Activated CD4-positive, alpha-beta T cell treated with anti-CD3 and anti-CD28 coated beads, Interleukin-2, amount 10 ng/mL, durations not matched to agents 7 days and 5 days (primary cell): ENCODE measurements at places on chromosomes 3 and 15.

GRCh38 chr3:194672876-194673275 lies 885 bp upstream of the LSG1 start:
- peaks cover 14% of the 10 kb centered on the region for H3K36me3 ChIP-seq
- peaks cover 5% of the 10 kb centered on the region for H3K27me3 ChIP-seq
- H3K4me3 ChIP-seq = peak overlapping the region; percentile 96

- H3K27me3 ChIP-seq = peaks cover 8% of the 10 kb centered on the region
- H3K4me3 ChIP-seq = no peak overlapping the region
- H3K4me1 ChIP-seq = peaks cover 16% of the 10 kb centered on the region
- no peaks in the 10 kb centered on the region for H3K36me3 ChIP-seq
- peak; percentile 23 for DNase-seq
These were observed 68.7 kb upstream of the PRR23C start for GRCh38 chr3:139113231-139113992.

DNA sequence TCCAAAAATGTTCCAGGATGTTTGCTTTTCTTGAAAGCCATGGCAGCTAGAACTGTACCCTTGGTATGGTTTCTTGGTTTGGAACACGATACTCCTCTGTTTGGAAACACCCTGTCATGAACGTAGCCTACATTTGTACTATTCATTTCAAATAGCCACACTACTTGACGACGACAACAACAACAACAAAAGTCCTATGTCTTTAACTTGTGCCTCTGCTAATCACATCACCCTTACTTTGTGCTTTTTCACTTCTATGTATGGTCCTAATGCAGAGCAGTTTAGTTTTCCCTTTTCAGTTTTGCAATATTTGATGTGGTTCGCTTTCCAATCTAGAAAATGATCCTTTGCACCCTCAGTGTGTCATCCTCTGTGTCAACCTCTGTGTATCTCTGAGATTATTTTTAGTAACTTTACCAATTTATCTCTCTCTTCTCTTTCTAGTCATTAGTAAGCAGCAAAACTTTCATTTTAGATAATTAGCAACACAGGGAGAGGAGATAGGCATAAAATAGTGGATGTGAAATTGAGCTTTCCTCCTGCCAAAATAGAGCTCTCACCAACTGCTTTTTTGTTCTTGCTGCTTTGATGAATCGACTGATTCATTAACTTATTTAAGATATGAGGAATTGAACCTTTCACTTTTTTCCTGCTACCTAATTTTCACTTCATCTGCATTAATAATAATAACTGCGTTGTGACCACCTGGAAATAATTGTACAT lies 44.1 kb upstream of the TP63 start:
- H3K4me3 ChIP-seq = no peak overlapping the region
- peaks cover 5% of the 10 kb centered on the region for H3K4me1 ChIP-seq
- H3K36me3 ChIP-seq = no peaks in the 10 kb centered on the region
- H3K27me3 ChIP-seq = no peaks in the 10 kb centered on the region
- no peak overlapping the region for H3K27ac ChIP-seq

GRCh38 chr3:77227567-77227966 lies 187.7 kb downstream of the ROBO2 start:
- no peaks in the 10 kb centered on the region for H3K36me3 ChIP-seq
- H3K4me1 ChIP-seq = no peaks in the 10 kb centered on the region
- no peaks in the 10 kb centered on the region for H3K27me3 ChIP-seq
- no peak overlapping the region for H3K27ac ChIP-seq
- H3K4me3 ChIP-seq = no peak overlapping the region

DNA sequence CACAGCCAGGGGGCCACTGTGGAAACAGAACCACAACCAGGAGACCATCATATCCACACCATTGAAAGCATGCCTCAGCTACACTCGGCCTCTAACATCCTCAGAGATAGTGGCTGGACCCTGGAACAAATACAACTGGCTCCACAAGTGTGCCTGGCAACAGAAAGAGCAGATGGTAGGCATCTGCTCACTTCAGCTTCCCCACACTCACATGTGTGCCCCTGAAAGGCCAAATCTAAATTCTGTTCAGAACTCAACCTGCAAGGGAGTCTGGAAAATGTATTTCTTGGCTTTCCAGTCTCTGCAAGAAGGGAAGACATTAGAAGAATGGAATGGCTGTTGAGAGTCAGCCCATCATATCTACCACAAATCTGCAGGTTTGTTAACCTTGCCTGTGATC lies 54.7 kb upstream of the CTNNB1 start:
- no peaks in the 10 kb centered on the region for H3K27me3 ChIP-seq
- no peak for DNase-seq
- H3K27ac ChIP-seq = no peak overlapping the region
- no peak overlapping the region for H3K4me3 ChIP-seq

DNA sequence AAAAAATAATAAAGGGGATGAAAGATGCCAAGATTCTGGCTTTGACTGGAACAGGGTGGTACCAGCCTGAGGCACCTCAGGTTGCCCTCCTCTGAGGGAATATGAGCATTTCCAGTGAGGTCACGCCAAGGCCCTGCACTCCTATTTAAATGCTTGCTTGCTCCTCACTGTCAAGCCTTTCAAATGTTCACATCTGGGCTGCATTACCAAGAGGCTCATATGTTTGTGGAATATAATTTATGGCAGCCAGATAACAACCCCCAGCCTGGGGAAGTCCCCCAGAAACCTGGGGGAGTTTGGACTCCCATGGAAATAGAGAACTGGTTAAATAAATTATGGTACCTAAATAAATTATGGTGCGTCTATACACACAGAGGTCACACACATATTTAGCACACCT lies 88.4 kb downstream of the FRMD4B start:
- DNase-seq = no peak
- H3K27me3 ChIP-seq = no peaks in the 10 kb centered on the region
- H3K36me3 ChIP-seq = no peaks in the 10 kb centered on the region
- no peaks in the 10 kb centered on the region for H3K4me1 ChIP-seq
- no peak overlapping the region for H3K27ac ChIP-seq
- H3K4me3 ChIP-seq = no peak overlapping the region

DNA sequence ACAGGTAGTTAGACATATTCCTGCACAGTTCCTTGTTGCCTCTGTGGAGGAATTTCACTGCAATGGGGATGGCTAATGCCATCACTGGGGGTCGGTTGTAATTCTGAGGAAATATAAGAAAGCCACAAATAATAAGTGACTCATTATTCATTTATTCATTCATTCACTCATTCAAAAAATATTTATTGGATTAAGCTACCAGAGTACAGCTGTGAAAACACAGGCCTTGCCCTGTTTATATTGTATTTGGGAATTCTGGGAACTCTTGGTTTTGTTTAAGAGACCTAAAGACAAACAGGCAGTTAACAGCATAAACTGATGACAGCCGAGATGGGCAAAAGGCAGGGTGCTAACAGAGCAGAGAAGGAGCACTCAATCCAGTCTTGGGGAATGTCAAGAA lies 23.6 kb downstream of the PTX3 start:
- H3K4me1 ChIP-seq = no peaks in the 10 kb centered on the region
- no peak for DNase-seq
- no peaks in the 10 kb centered on the region for H3K36me3 ChIP-seq
- H3K4me3 ChIP-seq = no peak overlapping the region
- H3K27ac ChIP-seq = no peak overlapping the region

DNA sequence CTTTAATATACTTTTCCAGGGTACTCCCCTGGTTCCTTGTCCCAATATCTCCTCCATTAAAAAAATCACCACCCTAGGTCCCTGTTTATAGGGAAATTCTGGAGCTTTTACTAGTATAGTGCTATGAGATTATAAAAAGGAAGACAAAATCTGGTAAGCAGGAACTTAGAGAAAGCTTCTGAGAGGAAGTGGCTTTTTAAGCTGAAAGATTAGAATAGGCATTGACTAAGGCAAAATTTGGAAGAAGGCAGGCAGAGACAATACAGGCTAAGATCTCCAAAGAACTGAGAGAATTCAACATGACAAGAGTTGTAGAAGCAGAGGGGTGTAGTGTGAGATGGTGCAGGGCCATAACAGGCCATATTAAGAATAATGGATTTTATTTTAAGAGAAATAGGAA lies 25.8 kb downstream of the SGO1 start:
- H3K4me1 ChIP-seq = peaks cover 19% of the 10 kb centered on the region
- H3K27me3 ChIP-seq = no peaks in the 10 kb centered on the region
- peaks cover 58% of the 10 kb centered on the region for H3K36me3 ChIP-seq
- DNase-seq = no peak
- H3K4me3 ChIP-seq = no peak overlapping the region
- peak overlapping the region; percentile 50 for H3K27ac ChIP-seq

- no peak overlapping the region for H3K4me3 ChIP-seq
- H3K27me3 ChIP-seq = no peaks in the 10 kb centered on the region
- DNase-seq = no peak
- no peak overlapping the region for H3K27ac ChIP-seq
These were observed 1112.6 kb downstream of the IGSF11 start for GRCh38 chr3:117922039-117922438.

GRCh38 chr15:31024330-31024729 lies 32.9 kb upstream of the MTMR10 start:
- no peak overlapping the region for H3K4me3 ChIP-seq
- peaks cover 3% of the 10 kb centered on the region for H3K4me1 ChIP-seq
- peaks cover 22% of the 10 kb centered on the region for H3K27me3 ChIP-seq

- DNase-seq = no peak
- no peaks in the 10 kb centered on the region for H3K36me3 ChIP-seq
- H3K4me1 ChIP-seq = peaks cover 13% of the 10 kb centered on the region
- peaks cover 41% of the 10 kb centered on the region for H3K27me3 ChIP-seq
These were observed 155.6 kb upstream of the GOLIM4 start for GRCh38 chr3:168251371-168251770.

GRCh38 chr15:29636921-29637320 lies 185.3 kb downstream of the TJP1 start:
- H3K4me3 ChIP-seq = no peak overlapping the region
- no peak for DNase-seq
- no peaks in the 10 kb centered on the region for H3K4me1 ChIP-seq
- no peaks in the 10 kb centered on the region for H3K36me3 ChIP-seq

DNA sequence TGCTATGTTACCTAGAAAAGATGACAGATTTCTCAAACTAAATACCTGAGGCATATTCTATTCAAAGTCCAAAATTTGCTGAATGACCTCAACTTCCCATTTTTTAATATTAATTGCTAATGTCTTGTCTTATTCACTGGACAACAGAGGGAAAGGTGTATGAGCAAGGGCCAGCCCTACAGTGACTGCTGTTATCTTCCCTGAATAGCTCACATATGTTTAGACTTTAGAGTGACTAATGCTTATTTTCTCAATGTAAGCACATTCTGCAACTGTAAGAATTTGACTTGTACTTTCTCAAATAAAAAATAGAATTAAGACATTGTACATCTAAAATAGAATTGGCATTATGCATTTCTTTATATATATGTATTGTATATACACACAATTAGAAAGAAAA lies 26.5 kb upstream of the AADACL2 start:
- no peaks in the 10 kb centered on the region for H3K36me3 ChIP-seq
- H3K27me3 ChIP-seq = no peaks in the 10 kb centered on the region
- H3K4me1 ChIP-seq = no peaks in the 10 kb centered on the region
- H3K27ac ChIP-seq = no peak overlapping the region
- no peak overlapping the region for H3K4me3 ChIP-seq

DNA sequence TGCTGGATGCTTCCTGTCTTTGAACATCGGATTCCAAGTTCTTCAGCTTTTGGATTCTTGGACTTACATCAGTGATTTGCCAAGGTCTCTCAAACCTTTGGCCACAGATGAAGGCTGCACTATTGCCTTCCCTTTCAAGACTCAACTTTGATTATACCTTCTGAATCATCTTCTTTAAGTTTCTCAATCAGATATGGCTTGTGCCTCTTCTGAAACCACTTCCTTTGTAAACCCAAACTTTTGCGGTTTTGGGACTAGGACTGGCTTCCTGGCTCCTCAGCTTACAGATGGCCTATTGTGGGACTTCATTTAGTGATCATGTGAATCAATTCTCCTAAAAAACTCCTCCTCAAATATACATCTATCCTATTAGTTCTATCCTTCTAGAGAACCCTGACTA lies 47.1 kb upstream of the CADPS start:
- no peak for DNase-seq
- no peak overlapping the region for H3K27ac ChIP-seq
- no peaks in the 10 kb centered on the region for H3K27me3 ChIP-seq
- no peaks in the 10 kb centered on the region for H3K4me1 ChIP-seq

DNA sequence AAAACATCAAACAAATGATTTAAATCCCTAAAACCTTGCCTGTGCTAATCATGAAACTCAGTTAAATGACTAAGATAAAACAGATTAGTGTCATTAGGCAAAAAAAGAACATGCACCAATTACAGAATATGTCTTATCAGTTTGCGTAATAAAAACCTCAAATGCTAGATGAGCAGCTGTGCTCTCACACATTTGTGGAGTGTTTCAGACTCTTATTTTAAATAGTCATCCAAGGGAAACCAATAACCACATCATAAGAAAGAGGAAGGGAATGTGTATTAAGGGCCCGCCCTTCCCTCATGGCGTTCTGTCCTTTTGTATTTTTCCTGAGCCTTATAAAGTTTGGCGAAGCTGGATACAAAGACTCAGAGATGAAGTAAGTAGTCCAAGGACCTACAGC lies 6.6 kb downstream of the SAMMSON start:
- no peak overlapping the region for H3K27ac ChIP-seq
- H3K27me3 ChIP-seq = peaks cover 2% of the 10 kb centered on the region
- H3K36me3 ChIP-seq = no peaks in the 10 kb centered on the region
- H3K4me3 ChIP-seq = no peak overlapping the region

DNA sequence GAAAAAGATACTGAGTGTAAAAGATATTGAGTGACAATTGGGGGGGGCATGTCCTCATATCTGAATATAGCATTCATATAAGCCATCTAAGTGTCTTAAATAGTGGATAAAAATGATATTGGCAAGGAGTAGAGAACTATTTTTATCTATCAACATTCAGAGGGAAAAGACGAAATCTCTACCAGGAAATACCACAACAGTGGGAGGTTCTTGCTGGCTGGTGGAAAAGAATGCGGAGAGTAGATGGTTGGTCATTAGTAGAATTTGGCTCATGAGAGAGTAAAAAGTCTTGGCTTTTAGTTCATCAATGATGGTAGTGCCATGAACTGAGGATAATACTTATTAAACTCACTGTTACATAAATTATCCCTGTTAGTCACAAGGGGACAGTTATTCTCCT lies 4.8 kb upstream of the TCF12 start:
- no peaks in the 10 kb centered on the region for H3K27me3 ChIP-seq
- H3K4me1 ChIP-seq = peaks cover 12% of the 10 kb centered on the region
- no peak overlapping the region for H3K27ac ChIP-seq
- no peaks in the 10 kb centered on the region for H3K36me3 ChIP-seq

- no peaks in the 10 kb centered on the region for H3K27me3 ChIP-seq
- no peak overlapping the region for H3K4me3 ChIP-seq
- H3K36me3 ChIP-seq = peaks cover 14% of the 10 kb centered on the region
- H3K4me1 ChIP-seq = peaks cover 14% of the 10 kb centered on the region
- no peak for DNase-seq
These were observed 70.0 kb downstream of the PGPEP1L start for GRCh38 chr15:98937413-98938104.

DNA sequence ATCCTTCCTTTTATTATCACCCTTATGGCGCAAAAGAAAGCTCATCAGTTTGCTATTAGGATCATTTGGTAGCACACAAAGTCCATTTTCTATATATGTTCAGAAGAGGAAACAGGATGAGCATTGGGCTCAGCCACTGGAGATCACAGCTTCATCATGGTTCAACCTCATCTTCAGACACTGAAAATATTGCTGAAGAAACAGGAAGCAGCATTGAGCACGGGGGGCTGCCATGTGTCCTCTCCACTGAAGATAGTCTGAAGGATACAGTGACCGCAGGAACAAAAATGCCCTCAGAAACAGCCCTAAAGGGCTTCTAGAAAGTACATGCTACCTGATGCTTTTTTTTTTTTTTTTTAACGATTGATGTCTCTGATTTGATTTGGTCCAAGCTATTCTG lies 835.3 kb upstream of the CFAP20DC start:
- peak overlapping the region; percentile 75 for H3K27ac ChIP-seq
- H3K4me1 ChIP-seq = peaks cover 31% of the 10 kb centered on the region
- H3K27me3 ChIP-seq = no peaks in the 10 kb centered on the region
- no peak for DNase-seq
